Inflammatory macrophage treated with lipopolysaccharide for 4 hours (primary cell): ENCODE measurements at places on chromosomes 5 and 9.

GRCh38 chr5:1901061-1901460 is 18.3 kb upstream of the IRX4 start:
- DNase-seq = no peak

- DNase-seq = no peak
Observed at GRCh38 chr9:129282731-129283211, 104.7 kb upstream of the IER5L start.

GRCh38 chr9:137149942-137150616 is 11.1 kb downstream of the GRIN1 start:
- no peak for DNase-seq

GRCh38 chr5:56683281-56683680 is 132.1 kb upstream of the MAP3K1 start:
- DNase-seq = no peak

- DNase-seq = peak; percentile 88
Observed at GRCh38 chr5:54301220-54301619, 9.2 kb downstream of the ARL15 start.

DNA sequence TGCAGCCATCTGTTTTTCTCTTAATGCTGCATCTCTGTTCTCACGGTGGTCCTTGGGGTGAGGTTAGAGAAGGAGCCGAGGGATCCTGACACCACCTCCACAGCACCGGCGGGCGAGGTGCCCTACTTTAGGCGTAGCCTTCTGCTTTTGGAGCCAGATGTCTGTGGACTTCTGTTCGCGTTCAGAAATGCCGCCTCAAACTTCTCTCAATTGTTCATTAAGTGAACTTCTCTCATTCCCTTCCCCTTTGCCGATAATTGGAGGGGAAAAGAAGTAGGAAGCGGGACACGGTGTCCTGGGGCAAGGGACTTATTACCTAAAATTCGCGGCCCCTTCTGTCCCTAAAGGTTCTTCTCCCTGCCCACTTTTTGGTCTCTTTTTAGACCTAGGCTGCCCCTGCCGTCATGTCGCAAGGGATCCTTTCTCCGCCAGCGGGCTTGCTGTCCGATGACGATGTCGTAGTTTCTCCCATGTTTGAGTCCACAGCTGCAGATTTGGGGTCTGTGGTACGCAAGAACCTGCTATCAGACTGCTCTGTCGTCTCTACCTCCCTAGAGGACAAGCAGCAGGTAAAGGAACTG is 455 bp downstream of the KIF20A start:
- DNase-seq = peak; percentile 6

DNA sequence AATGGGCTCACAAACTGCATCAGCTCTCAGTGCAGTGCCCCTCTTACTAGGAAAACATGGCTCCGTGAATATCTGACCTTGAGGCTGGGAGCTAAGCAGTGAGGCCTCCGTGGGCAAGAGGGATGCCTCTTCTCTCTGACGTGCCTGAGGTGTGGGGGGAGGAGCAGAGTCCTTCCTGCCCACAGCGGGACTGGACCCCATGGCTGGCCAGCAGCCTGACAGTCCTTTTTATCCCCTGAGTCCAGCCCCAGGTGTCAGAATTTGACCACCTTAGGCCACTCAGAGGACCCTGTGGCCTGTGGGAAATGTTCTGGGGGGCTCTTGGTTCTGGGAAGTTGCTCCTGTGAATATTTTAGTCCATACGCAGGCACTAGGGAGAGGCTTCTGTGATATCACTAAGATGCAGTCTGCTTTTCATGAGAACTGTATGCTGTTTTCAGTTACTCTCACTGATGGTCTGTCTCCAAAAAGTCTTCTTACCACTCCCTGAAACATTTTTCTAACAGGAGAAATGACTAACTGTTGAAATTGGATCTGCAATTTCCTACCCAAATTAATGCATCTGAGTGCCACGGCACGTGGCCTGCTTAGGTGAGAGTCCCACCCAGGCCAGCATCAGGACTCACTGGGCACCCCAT is 23.4 kb downstream of the ANGPTL2 start:
- no peak for DNase-seq

- DNase-seq = no peak
Observed at GRCh38 chr9:84583866-84584265, 85.7 kb upstream of the NTRK2 start.

DNA sequence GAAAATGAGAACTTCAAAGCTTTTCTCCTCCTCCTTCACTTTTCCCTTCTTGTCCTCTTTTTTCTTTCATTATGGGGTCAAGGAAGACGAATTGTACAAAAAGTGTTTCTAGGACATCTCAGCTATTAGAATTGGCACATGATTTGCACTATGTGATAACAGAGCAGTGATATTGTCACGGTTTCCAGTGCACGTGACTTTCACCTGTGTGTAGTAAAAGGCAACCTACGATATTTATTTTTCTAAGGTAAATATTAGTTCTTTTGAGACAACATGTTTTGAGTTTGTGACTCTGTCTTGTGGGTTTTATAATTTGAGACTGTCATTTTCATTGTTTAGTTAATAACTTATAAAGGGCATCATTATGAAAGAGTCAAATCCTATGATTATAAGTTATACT is 213.1 kb downstream of the PSAT1 start:
- DNase-seq = no peak

GRCh38 chr5:16983972-16984371 is 47.9 kb upstream of the MYO10 start:
- DNase-seq = no peak
